ENCODE measurements at places on chromosomes 7 and 10.

DNA sequence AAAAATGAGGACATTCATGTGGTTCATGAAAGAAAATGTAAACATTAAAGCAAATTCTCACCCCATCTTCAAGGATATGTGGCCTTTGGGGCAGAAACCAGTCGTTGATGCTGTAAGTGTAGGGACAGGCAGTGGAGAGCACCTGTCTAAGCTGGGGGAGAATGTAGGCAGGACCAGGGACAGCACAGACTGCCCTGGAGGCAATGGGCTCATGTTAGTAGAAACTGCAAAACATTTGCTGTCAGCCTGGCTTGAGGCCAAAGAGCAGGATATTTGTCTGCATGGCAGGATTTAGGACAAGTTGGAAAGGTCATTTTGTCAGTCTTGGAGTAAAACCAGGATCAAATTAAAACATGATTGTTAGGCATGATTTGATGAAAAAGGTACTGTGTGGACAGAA, 211.6 kb upstream of the AGK start:
- no peak for DNase-seq

GRCh38 chr7:157794746-157795065, 457.9 kb downstream of the DNAJB6 start:
- DNase-seq = no peak

DNA sequence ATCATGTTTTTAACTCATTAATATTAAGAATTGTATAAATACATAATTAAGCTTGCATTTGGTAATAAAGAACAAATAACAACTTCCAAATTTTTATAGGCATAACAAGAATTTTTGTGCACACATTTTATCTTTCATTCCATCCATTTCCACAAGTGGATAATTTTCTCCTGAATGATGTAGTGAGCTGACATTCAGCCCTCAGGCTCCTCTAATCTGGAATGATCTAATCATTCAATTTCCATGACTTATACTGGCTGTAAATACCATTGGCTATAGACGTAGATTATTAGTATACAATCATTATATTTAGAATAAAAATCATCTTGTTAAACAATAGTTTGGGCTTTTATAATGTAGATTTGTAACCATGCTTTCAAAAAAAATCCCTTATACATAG, 287.2 kb upstream of the GHITM start:
- DNase-seq = no peak

GRCh38 chr7:94239661-94240234, 154.9 kb upstream of the COL1A2 start:
- no peak for DNase-seq

GRCh38 chr10:43843321-43844101, 194.8 kb upstream of the ZNF32 start:
- no peak for DNase-seq

DNA sequence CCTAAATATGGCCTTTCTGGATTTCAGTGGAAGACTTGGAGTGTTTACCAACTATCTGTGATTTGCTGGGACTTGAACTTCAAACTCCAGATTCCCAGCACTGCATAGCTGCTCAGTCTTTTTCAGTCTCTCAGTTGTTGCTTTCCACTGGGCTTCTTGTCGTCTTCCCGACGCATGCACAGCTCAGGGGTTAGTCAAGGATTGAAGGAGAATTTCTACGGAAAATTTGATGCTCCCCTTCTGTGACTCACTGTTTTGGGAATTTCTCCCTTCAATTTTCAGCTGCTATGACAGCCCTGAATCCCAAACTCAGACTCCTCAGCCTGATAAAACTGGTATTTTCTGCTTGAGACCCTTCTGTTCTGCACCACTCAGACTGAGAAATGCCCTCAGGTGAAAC, 91.7 kb downstream of the CYP26A1 start:
- no peak for DNase-seq

DNA sequence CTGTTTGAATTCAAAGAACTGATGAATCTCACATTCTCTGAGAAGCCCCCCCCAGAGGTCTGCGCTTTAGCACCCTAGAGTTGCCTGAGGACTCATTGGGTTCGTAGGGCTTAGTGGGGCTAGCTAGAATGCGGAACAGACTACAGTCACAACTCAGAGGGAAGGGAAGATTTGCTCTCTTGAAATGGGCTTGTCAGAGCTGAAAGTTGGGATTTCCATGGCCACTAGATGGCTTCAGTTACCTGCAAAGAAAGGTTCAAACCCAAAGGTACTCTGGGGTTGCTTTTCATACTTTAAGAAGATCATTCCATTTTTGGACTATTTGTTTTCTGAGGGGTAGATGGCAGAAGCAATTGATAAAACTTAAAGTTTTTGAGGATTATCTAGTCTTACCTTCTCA, 205.0 kb downstream of the BBS9 start:
- DNase-seq = no peak

DNA sequence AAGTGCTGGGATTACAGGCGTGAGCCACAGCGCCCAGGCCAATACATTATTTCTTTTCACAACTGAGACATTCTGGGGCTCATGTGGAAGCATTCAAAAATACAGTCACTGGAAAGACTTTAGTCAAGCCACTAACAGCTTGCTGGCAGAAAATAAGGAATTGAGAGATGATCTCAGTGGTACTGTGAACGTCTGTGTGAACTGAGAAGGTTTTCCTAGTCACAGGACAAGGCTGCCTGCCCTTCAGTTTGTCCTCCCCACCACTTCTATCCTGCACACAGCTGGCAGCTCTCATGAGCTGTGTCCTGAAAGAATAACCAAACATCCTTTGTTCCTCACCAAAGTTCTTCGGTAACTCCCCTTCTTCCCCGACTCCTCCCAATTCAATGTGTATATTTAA, 31.3 kb upstream of the ITGA8 start:
- DNase-seq = no peak

DNA sequence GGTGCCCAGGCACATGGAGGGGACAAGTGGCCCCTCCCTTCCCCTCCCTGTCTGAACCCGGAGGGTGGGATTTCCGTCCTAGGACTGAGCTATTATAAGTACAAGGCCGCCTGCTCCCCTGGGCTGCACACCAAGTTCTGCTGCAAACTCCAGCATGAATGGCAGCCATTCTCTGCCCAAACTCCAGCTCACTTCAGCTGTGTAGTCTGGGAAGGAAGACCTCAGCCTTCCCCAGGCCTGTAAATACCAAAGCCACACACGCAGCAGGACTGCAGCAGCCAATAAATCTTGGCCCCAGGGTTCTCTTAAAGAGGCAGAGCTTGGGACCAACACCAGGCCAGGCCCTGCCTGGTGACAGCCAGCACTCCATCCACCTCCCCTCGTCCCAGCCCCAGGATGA, 291.3 kb upstream of the ZMIZ1 start:
- no peak for DNase-seq

DNA sequence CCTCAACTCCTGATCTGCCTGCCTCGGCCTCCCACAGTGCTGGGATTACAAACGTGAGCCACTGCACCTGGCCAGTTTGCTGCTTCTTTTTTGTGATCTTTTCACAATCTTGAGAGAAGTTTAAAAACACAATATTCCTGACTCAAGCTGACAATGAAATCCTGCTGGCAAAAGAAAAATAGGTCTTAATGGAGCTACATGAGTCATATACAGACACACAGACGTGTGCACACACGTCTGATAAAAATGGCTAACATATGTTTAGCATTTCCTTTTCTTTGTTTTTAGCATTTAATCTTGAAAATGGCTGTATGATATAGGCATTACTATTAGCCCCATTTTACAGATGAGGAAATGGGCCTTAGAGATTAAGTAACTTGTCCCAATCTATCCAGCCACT, 29.4 kb upstream of the RAB18 start:
- no peak for DNase-seq

- DNase-seq = no peak
Measured at GRCh38 chr7:34835901-34836600, 178.0 kb downstream of the NPSR1 start.

- no peak for DNase-seq
Measured at GRCh38 chr10:29929006-29929405, 130.4 kb downstream of the JCAD start.

- DNase-seq = no peak
Measured at GRCh38 chr7:98189559-98189958, 21.7 kb upstream of the BHLHA15 start.

DNA sequence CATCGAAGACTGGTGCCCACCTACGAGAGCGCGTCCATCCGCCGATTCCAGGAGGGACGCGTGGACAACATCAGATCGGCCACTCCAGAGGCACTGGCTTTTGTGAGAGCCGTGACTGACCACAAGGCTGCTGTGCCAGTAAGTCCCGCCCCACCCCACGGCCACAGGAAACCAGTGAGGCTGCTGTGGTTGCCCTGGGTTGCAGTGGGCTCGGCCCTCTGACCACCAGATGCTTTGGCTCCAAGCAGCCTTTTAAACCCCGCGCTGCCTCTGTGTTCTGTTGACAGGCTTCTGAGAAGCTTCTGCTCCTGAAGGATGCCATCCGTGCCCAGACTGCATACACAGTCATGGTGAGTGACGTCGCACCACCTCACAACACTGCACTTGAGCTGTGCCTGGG, 24.4 kb upstream of the C10orf53 start:
- DNase-seq = no peak

DNA sequence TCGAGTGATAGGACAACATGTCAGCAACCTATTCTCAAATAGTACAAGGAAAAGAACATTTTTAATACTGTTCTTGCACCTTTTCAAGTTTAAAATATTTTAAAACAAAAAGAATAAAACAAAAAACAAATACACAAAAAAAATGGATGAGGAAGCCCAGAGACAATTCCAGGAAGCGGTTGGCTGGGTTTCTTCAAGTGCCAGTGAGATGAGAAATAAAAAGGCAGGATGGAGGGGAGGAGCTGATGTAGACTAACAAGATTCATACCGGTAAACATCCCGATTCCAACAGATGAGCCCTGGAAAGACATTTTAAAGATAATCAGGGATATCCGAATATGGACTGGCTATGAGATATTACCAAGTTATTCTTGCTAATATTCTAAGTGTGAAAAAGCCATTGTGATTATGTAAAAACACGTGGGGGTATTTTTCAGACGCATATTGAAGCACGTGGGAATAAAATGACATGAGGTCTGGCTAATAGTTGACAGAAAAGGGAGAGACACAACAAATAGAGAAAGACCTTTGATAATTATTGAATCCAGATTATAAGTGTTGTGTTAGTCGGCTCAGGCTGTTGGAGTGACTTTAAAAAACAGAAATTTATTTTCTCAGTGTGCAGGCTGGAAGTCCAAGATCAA, 101.3 kb upstream of the LRRC4 start:
- no peak for DNase-seq

DNA sequence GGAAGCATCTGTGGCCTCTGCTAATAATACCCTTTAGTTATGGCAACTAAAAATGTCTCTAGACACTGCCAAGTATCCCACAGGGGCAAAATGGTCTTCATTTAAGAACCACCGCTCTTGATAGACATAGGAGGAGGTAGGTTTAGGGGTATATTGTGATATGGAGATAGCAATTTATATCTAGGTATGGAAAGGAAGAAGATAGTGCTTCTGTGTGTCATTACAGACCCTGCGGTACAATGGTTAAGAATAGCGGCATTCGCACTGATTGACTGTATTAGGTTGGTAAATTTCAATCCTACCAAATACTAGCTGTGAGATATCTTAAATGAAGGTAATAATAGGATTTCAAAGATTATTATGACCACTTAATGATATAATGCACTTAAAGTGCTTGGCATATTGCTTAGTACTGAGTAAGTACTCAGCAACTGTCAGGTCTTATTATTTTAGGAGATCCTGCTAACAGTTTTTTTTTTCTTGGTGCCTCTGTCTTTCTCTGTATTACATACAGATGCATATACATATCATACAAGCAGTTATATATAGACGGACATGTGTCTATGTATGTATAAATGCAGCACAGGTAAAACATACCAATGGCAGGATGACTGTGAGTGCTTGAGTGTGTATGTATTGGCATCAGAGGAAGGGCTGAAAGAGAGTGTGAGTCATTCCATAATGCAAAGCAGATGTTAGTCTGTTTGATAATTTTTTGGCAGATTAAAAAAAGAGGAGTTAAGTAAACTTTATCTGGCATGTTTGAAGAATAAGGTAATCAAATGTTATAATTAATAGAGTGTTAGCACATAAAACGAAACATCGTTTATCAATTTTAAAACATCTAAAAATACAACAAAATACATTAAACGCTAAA, 50.0 kb upstream of the ITGB8 start:
- no peak for DNase-seq

DNA sequence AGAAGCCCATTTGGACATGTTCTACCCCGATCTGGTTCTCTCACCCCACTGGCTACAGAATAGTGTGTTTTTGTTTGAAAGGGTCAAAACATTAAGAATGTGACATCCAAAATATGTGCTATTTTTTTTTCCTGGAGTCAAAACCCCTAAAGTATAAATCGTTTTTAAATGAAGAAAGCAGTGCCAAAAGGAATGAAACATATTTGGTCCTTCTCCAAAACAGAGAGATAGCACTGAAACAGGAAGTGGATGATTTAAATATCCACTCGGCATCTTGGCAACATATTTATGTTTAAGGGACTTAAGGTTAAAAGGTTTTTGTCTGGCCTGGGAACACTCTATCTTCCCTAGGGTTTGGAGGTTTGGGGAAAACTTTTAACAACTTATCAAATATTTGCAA, 32.3 kb downstream of the CALD1 start:
- DNase-seq = no peak

DNA sequence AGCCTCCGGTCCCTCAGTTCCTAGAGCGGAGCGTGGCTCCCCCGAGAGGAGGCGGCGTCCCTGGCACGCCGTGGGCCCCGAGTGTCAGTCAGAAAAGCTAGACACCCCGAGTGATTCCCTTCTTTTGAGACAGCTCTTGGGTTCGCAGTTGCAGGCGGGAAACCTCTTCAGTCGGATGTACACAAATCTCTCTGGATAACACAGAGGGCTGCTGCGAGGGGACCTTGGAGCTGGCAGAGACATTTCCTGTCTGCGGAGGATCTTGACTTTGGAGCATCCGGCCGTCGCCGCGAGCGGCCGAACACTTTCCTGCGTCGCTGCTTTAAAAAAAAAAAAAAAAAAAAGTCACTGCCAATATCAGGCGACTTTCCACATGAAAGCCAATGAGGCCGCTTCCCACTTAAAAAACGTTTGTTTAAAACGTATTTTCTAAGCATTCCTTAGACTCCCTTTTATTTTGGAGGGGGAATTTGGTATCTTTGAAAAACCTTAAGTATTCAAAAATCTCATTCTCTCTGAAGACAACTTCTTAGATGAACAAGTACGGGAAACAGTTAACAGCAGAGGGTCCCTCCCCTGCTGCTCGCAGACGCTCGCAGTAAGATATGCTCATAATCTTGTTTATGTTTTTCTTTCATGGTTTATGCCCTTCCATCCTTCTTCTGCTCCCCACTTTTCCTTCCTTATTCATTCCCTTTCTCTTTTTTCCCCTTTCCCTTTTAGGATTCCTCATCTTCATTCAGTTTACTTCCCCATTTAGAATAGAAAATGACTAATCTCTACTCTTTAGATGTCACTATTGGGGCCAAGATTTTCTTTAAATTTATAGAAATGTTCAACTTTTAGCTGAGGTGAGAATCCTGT, 10.0 kb downstream of the HHEX start:
- no peak for DNase-seq

- no peak for DNase-seq
Measured at GRCh38 chr7:50564171-50564570, 1.0 kb downstream of the DDC start.

GRCh38 chr10:33306701-33307519, 27.6 kb downstream of the NRP1 start:
- no peak for DNase-seq
